Stimulated activated CD8-positive, alpha-beta memory T cell treated with anti-CD3 and anti-CD28 coated beads, Interleukin-7, amount 100 ng/mL, for 48 hours (primary cell): ENCODE measurements at places on chromosomes 7 and 10.

DNA sequence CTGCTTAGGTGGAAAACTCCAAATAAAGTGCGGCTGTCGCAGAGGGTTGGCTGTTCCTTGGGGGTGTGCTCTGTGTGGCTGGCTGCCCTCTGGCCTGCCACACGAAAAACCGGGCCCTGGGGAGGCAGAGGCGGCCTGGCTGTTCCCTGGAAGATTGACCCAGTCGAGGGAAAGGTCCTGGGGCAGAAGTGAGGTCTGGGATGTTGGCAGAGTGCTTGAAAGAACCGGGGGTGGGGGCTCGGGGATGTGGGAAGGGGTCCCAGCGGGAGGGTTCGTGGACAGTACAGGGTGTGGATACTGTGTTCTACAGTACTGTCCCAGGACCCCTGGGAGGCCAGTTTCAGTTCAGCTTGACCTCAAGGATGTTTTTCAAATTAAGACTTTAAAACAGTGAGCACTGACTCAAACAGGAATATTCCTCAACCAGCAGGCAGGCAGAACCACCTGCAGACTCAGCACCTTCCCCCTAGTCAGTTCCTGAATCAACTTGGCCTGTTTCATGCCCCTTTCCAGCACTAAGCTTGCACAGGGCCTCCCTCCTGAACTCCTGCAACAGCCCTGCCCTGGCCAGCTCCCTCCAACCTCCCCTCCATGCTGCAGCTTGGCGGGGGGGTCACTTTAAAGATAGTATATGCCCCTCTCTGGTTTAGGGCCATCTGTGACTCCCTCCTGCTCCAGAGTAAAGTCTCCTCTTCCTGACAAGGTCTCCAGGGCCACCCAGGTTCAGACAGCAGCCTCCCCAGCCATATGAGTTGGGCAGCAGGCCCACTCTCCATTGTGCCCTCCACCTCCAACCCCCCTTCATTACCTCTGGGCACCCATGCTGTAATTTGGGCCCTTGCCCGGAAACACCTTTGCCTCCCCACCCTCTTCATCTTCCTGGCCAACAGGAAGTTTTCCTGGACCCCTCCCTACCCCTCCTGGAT, 3.2 kb upstream of the ATP6V1F start:
- DNase-seq: no peak

- DNase-seq: no peak
Measured at GRCh38 chr7:1436608-1437007, 22.7 kb downstream of the MICALL2 start.

- no peak for DNase-seq
Measured at GRCh38 chr10:100642295-100642994, 102.9 kb upstream of the PAX2 start.

DNA sequence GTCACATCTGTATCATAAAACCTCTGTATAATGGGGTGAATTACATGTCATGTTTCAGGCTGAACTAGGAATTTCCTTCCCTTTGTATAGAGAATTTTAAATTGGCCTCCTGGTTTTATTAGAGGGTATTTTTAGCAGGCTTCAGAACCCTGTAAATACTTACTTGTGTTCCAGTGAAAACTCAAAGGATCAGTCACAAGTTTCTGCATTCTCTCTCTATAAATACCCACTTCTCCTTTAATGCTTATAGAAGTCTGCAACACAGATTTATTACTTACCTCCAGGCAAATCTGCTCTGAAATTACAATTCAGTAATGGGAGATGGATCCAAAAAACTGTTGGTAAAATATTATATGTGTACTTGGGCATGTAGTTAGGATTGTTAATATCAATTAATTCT, 161.6 kb downstream of the GLI3 start:
- DNase-seq: no peak

GRCh38 chr7:91239772-91240171, 24.5 kb upstream of the FZD1 start:
- DNase-seq: no peak

DNA sequence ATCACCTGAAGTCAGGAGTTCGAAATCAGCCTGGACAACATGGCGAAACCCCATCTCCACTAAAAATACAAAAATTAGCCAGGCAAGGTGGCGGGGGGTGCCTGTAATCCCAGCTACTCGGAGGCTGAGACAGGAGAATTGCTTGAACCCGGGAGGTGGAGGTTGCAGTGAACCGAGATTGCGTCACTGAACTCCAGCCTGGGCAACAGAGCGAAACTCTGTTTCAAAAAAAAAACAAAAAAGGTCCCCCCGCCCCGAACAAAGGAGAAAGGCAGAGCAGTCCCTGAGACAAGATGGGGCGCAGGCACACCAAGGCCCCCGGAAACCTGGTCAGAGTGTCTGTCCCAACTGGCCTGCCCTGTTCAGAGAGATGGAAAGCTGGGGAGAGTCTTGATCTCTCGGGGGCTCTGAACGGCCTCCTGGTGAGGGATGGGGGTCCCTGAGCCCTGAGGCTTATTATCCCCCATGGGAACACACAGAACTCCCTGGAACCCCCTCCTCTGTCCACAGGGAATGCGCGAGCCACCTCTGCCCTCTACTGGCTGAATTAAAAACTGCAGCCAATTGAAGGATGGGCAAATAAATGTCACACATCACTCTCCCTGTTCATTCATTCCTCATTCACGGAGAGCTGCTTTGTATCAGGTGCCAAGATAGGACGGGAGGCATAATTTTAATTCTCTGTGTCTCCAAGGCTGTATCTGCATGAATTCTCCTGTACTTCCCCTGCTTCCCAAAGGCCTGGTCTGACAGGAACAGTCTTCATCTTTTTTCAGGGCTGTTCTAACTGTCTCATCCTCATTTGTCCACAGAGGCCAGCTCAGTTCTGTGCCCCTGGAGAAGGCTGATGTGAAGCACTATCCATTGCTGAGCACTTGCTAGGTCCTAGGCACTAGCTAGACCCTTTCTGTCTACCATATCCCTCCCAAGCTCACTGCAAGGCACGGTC, 28.9 kb downstream of the MAT1A start:
- DNase-seq: no peak

- DNase-seq: no peak
Measured at GRCh38 chr7:115965796-115966475, 64.6 kb downstream of the TFEC start.

DNA sequence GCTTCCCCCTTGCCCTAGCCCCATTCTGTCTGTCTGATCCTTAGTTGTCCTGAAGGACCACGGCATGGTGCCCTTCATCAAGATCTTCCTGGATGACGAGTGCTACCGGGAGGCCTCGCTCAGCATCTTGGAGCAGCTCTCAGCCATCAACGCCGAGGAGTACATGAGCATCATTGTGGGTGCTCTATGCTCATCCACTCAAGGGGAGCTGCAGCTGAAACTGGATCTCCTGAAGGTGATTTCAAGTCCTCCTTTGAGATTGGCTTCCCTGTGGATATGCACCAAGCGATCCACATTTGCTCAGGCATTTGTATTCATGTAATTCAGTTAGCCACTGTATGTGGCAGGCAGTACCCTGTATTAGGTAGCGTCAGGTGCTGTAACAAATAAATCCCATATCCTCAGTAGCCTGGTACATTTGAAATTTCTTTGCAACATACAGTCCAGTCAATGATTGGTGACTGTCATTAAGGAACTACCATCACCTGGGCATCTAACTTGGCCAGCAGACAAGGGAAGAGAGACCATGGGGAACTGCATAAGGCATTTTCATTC, 51.2 kb downstream of the WDFY4 start:
- DNase-seq: no peak

DNA sequence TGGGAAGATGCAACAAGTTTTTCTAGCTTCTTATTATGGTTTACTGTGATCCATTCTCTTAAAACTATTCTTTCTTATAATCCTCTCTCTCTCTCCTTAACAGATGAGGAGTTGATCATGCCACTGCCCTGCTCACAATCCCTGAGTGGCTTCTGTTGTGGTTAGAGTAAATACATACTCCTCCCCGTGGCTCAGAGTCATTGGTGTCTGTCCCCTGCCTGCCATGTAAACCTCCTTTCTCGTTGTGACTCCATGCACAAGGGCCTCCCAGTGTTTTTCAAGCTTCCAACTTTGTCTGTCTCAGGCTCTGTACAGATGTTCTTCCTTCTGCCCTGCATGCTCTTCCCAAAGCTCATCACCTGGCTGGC, 20.4 kb downstream of the CCNY start:
- DNase-seq: no peak

- no peak for DNase-seq
Measured at GRCh38 chr7:156793334-156793733, 99.6 kb downstream of the LMBR1 start.

GRCh38 chr10:102313221-102313896, 68.0 kb downstream of the GBF1 start:
- DNase-seq: no peak

DNA sequence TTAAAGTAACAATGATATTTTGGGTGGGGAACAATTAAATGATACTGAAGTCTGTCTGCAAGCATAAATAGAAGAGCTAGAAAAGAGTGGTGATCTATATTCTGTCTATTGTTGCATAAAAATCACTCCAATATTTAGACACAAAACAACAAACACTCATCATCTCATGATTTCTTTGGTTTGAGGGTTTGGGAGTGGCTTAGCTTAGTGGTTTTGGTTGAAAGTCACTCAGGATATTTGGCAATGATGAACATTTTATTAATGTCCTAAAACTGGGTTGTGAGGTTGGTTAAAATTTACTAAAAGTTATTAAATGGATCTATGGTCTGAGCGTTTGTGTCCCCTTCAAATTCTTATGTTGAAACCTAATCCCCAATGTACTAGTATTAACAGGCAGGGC, 54.7 kb upstream of the EGFR start:
- DNase-seq: no peak

GRCh38 chr7:37550426-37550825, 101.8 kb upstream of the ELMO1 start:
- DNase-seq: no peak

GRCh38 chr10:11861341-11861740, 38.2 kb downstream of the PROSER2 start:
- no peak for DNase-seq

- peak; percentile 60 for DNase-seq
Measured at GRCh38 chr7:92731335-92732063, 104.9 kb downstream of the CDK6 start.

DNA sequence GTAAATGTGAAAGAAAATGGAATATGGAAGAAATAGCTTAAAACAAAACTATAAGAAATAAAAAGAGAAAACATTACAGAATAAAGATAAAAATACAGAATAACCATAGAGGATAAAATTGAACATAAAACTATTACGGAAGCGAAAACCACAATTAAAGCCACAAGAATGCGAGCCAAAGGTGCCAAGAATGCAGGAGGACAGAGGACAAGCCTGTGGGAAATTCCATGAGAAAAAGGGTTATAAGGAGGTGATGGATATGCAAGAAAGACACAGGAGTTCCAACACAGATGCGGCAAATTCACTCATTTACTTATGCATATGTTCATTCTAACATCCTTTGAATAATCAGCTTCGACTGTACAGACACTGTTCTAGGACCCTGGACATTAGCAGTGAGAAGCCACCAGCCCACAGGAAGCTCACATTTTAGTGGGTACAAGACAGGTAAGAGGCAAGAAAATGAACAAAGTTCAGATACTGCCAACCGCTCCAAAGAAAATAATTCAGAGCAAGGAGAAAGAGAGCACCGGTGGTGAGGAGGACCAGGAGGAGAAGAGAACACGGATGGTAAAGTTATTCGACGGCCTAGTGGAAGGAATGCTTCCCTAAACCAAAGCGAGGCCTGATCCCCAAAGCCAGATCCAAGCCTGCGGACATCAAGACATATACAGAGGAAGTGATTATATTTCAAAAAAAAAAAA, 213.7 kb upstream of the MGMT start:
- DNase-seq: no peak

DNA sequence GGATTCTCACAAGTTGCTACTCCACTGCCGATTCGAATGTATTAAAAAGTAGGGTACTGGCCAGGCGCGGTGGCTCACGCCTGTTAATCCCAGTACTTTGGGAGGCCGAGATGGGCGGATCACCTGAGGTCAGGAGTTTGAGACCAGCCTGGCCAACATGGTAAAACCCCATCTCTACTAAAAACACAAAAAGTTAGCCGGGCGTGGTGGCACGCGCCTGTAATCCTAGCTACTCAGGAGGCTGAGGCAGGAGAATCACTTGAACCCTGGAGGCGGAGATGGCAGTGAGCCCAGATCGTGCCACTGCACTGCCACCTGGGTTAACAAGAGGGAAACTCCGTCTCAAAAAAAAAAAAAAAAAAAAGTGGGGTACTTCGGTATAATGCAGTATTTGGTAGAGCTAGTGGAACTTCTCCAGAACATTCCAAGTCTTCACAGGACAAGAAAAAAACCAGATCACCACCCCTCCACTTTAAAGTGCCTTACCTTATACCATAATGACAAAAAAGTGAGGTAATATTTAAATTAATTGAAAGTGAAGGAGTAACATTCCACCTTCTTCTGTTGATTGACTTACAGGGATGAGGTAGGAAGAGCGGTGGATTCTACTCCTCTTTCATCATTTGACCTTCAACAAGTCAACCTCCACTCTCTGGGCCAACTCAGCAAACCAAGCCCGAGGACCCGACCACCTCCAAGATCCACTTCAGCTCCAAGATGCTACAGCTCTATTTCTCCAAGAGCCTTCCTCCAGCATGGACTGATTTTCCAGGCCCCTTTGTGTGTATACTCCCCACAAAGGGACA, 2.0 kb downstream of the BAZ1B start:
- no peak for DNase-seq

- DNase-seq: no peak
Measured at GRCh38 chr7:43569424-43569823, 13.5 kb upstream of the STK17A start.

GRCh38 chr7:2633538-2634266, 1.9 kb downstream of the TTYH3 start:
- DNase-seq: peak; percentile 40

DNA sequence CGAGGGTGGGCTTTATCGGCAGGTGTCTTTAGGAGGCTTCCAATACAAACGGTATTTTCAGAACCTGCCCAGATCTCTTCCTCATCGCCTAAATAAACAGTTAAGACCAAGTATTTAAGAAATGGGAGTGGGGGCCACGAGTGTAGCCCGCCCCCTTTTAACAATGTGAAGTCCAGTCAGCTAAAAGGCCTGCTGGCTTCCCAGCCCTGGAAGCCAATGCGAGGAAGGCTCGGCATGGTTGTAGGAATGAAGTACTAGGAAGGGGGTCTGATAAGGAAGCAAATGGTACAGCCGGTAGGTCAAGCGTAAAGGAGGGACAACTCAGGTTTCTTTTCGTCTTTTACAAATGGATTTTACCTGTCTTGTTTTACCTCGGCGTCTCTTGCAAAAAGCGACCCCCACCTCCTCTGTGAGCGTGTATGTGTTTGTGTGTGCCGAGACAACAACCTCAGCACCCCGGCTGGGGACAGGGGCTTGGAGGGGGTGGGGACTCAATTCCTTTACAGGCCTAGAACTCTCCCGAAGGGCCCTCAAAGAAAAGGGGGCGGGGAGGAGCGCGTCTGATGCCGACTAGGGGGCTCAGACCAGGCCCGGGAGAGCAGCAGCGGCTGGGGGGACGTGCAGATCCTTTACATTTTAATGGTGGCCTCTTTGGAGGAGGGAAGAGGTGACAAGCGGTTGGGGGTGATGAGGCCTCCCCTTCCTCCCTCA, 147.6 kb downstream of the GPR85 start:
- DNase-seq: no peak

GRCh38 chr7:130907439-130907838, 173.4 kb upstream of the KLF14 start:
- DNase-seq: no peak
